Inflammatory macrophage treated with lipopolysaccharide for 1 hour (primary cell): ENCODE measurements at places on chromosomes 16 and 17.

DNA sequence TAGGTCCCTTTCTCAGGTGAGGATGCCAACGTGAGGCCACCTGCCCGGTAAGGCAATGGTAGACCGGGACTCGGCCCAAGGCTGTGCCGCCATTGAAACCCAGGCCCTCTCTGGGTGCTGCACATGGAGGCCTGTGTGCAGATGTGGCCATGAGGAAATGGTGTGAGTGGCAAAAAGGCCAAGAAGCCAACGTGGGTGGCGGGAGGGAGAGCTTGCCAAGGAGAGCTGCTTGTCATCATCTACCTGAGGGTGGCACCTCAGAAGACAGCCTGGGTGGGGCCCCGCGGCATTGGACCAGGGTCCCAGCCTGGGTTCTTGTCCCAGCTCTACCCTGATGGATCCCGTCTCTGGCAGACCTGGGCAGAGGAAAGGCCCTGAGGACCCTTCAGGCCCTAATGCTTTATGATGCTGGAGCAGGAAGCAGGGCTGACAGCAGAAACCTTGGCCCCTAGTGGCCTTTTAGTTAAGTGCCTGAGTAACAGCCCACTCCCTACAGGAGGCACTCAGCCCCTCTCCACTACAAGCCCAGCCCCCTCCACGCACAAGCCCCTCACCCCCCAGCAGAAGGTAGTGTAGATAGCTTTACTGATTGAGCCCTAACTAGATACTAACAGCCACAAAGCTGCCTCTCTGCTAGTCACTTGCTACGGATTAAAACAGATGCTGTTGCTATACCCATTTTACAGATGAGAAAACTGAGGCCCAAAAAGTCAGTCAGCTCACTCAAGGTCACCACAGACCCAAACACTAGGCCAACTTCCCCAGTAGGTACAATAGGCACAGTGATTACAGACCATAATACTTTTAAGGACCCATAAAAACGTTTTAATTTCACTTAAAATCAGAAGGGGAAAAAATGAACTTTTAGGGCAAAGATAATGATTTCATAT lies 26.2 kb upstream of the KIFC3 start:
- no peak for DNase-seq

DNA sequence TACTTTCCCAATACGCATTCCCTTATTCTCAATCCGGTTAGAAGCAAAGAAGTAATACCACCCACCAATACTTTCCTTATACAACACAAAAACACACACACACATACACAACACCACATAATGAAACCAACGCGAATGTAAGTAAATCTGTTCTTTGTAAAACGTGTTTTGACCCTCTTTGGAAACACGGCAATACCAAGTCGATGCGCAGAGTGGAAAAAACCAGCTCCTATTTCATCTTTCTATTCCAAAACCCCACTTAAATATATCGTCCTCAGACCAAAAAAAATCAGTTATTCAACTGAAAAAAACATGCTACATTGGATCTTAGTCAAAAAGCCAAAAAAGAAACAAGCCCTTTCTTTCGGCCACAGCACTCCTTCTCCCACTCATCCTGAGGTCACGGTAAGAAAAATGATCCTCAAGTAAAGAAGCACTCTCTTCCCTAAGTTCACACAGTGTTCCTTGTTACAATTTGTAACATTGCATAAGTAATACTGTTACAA lies 31.0 kb upstream of the ARL4D start:
- peak; percentile 91 for DNase-seq

GRCh38 chr16:27102701-27103575 lies 36.2 kb downstream of the C16orf82 start:
- DNase-seq: no peak

DNA sequence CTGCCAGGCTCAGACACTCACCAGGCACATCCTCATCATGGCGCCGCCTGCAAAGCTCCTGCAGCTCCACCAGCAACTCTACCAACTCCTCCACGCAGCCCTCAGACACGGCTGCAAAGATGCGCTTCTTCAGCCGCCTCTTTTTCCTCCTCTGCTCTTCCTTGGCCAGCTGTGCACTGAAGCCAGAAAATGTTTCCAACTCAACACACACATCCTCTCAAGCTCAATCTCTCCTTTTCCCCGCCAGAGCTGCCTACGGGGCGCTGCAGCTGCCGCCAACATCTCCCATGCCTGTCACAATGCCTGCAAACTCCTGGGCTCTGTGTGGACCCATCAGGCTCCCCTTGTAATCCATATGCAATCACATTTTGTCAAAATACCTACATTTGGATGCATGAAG lies 14.2 kb downstream of the TRPV3 start:
- DNase-seq: no peak

- DNase-seq: no peak
These were observed 6.3 kb downstream of the SNX20 start for GRCh38 chr16:50674831-50675230.

DNA sequence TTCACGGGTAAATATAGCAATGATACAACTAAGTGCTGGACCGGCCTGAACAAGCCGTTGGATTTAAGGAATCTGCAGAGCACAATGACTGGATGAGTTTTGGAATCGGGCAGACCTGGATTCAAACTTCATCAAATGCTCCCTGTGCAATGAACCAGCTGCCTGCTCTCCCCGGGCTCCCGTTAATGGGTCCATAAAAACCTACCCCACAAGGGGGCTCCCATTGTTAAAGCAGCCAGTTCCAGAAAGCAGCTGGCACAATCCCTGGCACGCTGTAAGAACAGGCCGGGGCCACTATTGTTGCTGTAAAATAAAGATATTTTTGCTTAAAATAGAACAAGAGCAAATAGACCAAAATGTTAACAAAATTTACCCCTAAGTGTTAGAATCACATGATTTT lies 131.9 kb downstream of the C16orf95 start:
- DNase-seq: no peak

GRCh38 chr17:44865931-44866330 lies 18.2 kb downstream of the HIGD1B start:
- DNase-seq: no peak

- DNase-seq: peak; percentile 10
These were observed 7.1 kb downstream of the BCAR1 start for GRCh38 chr16:75244225-75244809.

- no peak for DNase-seq
These were observed 53.3 kb upstream of the CCL2 start for GRCh38 chr17:34201767-34202166.

DNA sequence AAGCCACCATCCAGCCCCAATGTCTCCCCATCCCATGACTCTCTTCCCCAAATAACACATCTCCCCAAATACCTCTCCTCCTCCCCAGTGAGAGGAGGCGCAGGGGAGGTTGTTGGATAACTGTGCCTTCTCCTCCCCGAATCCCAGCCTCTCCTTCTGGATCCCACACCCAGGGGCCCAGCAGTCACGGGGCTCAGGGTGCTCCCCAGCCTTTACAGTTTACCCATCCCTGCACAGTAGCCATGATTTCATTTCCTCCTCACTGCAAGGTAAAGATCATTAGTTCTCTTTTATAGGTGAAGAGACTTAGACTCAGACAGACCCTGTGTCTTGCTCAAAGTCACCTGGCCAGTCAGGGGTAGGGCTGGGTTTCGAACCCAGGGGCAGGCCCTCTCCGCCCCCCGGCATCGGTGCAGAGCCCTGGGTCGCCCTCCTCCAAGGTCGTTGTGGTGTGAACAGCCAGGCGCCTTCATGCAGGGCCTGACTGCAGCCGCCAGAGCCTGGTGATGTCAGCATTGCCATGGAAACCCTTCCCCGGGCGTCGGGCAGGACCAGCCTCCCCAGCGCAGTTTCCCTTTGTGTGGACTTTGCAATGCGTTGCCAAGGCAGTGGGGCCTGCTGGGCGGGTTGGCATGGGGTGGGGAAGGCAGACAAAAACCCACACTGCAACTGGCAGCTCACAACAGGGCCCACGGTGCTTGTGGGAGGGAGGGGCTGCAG lies 53.3 kb upstream of the TOB1 start:
- DNase-seq: peak; percentile 93

- no peak for DNase-seq
These were observed 147.9 kb downstream of the HS3ST3B1 start for GRCh38 chr17:14448818-14449217.

GRCh38 chr16:69469807-69470561 lies 45.6 kb downstream of the CYB5B start:
- peak; percentile 60 for DNase-seq

DNA sequence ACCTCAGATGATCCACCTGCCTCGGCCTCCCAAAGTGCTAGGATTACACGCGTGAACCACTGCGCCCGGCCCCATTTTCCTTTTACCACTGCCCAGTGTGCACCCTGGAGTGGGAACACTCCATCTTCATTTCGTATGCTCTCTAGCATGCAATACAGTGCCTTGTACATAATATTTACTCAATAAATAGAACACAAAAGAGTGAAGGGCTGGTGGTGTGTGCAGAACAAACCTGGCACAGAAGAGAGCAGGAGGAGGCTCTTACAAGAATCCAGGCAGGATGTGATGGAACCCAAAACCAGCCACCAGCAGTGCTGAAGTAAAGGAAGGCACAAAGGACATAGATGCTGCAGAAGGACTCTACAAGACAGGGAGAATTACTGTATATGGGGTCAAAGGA lies 7.3 kb downstream of the KRT37 start:
- DNase-seq: no peak

DNA sequence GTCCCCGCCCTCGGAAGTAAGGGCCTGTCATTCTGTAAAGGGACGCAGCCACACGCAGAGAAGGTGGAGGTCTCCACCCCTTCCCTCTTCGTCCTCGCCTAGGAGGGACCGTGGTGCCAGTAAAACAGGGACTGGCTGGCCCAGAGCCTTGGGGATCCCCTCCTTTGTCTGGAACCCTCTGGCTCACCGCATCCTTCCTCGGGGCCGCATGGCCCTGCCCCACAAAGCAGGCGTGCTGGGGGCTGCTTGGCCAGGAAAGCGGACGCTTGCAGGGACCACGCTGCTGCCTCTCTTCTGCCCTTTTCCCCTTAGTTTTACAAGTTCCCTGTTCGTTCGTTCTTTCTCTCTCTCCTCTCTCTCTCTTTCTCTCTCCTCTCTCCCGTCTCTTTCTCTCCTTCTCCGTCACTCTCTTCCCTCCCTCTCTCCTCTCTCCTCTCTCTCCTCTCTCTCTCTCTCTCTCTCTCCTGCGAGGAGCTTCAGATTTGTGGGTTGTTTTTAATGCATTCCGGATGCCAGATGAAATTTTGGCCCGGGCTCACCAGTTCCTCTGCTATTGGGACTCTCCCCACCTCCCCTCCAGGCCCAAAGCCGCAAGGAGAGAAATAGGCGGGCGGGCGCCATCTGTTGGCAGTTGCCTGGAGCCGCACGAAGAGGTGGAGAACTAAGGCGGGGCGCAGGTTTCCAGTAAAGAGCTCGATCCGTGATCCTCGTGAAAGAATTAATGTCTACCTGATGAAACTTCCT lies 35.1 kb upstream of the CDRT4 start:
- DNase-seq: peak; percentile 82

DNA sequence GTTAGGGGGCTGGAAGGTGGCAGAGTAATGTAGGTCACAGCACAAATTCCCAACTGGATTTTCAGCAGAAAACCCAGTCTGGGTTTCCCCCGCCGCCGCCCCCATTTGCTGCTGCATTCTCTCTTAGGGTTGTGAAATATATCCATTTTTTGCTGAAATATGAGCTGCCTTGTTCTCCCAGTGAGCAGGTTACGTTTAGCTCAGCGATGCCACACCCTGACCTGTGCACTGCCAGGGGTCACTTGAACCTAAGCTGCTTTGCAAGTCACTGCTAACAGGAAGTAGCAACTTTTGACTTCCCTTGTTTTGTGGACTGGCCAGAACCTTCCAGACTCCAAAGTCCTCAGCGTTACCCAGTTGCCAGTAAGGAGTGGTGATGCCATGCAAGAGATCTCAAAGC lies 274.1 kb downstream of the CPPED1 start:
- DNase-seq: peak; percentile 84

DNA sequence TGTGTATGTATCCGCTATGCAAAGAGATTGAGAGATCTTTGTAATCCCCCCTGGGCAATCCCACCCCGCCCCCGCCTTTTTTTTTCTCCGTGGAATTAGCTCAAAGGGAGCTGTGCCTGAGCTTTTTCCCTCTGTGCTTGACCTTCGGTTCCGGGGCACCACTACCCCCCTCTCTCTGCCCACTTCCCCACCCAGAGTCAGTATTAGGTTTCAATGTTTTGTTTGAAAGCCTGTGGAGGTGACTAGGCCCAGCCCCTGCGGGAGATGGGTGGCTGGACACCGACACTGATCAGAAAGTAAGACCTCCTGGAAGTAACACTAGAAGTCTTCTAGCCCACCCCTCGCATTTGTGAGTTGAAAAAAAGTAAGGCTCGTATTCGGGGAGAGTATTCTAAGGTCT lies 7.0 kb downstream of the CBLN1 start:
- DNase-seq: no peak

DNA sequence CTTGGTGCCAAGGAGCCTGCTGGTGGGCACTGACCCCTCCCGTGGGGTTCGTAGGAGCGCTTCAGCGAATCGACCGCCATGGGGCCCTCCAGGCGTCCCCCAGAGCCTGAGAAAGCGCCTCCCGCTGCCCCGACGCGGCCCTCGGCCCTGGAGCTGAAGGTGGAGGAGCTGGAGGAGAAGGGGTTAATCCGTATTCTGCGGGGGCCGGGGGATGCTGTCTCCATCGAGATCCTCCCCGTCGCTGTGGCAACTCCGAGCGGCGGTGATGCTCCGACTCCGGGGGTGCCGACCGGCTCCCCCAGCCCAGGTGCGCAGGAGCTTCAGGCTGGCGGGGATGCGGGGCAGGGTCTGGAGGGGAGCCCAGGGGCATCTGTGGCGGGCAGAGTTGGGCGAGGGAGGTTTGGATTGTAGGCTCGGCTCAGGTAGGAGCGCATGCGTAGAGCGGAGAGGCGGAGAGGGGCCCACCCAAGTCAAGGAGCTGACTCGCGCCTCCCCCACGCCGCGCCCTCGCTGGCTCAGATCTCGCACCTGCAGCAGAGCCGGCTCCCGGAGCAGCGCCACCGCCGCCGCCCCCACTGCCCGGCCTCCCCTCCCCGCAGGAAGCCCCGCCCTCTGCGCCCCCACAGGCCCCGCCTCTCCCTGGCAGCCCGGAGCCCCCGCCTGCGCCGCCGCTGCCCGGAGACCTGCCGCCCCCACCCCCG lies 19.8 kb downstream of the FMNL1 start:
- DNase-seq: no peak
